ENCODE measurements at places on chromosomes 4 and X. TPM values are rescaled to one million over a fixed set of nuclear protein-coding genes. Genes with fewer than 3 reads are reported as not detected.

The TMEM33 gene
- total RNA-seq = 69.0 TPM

DNA sequence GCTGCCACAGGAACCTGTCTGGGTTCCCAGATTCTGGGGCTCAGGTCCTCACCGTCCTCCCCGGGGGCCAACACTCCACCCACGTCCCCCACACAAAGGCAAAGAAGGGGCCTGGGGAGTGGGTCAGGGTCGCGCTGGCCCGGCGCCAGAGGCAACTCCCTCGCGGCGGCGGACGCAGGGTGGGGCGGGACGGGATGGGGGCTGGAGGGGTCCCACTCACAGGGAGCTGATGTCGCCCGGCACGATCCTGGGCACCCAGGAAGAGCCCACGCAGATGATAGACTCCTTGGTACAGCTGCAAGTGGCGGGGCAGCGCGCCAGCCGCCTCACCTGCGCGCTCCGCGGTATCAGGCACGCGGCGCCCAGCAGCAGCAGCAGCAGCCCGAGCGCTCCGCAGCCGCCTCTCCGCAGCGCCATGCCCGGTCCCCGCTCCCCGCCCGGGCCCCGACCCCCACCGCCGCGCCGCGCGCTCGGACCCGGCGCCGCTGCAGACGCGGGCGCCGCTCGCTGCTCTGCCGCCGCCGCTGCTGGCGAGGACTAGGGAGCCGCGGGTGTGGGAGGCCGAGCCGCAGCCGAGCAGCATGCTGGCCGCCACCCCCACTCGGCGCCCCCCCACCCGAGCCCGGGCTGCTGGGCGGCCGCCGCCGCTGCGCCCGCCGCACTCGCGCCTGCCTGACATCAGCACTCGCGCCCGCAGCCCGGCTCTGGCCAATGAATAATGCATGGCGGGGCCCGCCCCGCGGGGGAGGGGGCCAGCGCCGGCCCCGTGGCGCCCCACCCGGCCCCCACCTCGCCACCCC lies at the start of gene LGI2:
LGI2 (minus strand) TSS at position 670 of the 800 bp plus-strand sequence; CDS start at position 417, 253 bp downstream.
- H3K27me3 ChIP-seq = peaks cover 54% of the 10 kb centered on the region
- H3K36me3 ChIP-seq = no peaks in the 10 kb centered on the region
- peak within 1 kb of the TSS; percentile 72 for H3K27ac ChIP-seq
- no peak for DNase-seq

- H3K4me3 ChIP-seq = no peak overlapping the region
- H3K27ac ChIP-seq = no peak overlapping the region
- peaks cover 18% of the 10 kb centered on the region for H3K4me1 ChIP-seq
- DNase-seq = no peak
- no peaks in the 10 kb centered on the region for H3K36me3 ChIP-seq
- H3K27me3 ChIP-seq = no peaks in the 10 kb centered on the region
Measured at GRCh38 chr4:173218411-173219125, 50.0 kb downstream of the GALNT7 start.

GRCh38 chr4:163484906-163485305 lies 9.6 kb upstream of the TMA16 start:
- no peak for DNase-seq
- H3K4me3 ChIP-seq = no peak overlapping the region
- H3K36me3 ChIP-seq = no peaks in the 10 kb centered on the region
- no peak overlapping the region for H3K27ac ChIP-seq
- H3K4me1 ChIP-seq = no peaks in the 10 kb centered on the region
- no peaks in the 10 kb centered on the region for H3K27me3 ChIP-seq

The TCEAL3 gene
- 15.4 TPM for total RNA-seq

The BEX3 gene
- 53.0 TPM for total RNA-seq

The FAM199X gene
- 16.6 TPM for total RNA-seq

DNA sequence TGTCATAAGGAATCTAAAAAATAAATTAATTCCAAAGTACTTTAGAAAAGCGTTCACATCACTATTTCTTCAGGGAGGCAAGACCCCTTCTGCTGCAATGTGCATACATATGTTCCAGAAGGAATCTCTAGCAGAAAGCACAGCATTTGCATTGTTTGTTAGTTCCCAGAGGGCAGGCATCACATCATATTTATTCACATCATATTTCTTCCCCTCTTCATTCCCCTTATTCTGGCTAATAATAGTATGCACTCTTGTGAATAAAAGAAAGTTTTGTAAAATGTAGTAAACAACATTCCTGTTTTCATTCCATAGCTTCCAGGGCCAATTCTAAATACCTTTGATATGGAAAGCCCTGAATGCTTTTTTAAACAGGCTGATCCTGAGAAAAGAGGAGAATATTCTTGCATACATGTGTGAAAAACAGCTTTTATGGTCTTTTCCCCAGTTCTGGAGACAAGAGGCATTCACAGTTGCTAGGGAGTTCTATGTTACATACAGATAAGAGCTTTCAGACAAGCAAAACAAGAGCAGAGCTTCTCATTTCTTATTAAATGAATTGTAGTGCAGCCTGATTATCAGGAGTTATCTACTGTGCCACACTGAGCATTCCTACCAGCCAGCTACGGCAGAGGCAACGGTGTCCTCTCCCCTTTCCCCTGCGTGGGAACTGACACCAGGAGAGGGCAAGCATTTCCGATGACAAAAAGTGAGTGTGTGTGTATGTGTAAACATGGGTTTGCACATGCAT lies 15.2 kb downstream of the GATB start:
- H3K27me3 ChIP-seq = no peaks in the 10 kb centered on the region
- no peaks in the 10 kb centered on the region for H3K4me1 ChIP-seq
- H3K36me3 ChIP-seq = no peaks in the 10 kb centered on the region
- H3K27ac ChIP-seq = no peak overlapping the region
- H3K4me3 ChIP-seq = no peak overlapping the region

- no peak for DNase-seq
- H3K4me1 ChIP-seq = no peaks in the 10 kb centered on the region
- H3K27ac ChIP-seq = no peak overlapping the region
- no peaks in the 10 kb centered on the region for H3K36me3 ChIP-seq
- H3K27me3 ChIP-seq = no peaks in the 10 kb centered on the region
Measured at GRCh38 chr4:181896614-181897013, 346.6 kb upstream of the TENM3 start.

DNA sequence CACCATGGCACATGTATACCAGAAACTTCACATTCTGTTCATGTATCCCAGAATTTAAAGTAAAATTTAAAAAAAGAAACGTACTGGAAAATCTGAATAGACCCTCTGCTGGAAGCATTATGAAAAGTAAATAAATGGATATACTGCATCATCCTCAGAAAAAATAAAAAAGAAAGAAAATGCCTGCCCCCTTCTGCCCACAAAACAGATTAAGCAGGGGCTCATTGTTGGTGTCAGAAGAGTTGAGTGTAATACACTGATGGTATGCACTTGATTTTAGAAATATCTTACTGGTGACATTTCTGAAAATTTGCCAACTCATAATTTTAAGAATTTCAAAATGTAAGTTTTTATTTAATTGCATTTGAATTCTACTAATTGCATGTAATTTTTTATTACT lies 77.8 kb downstream of the LRP2BP start:
- no peaks in the 10 kb centered on the region for H3K27me3 ChIP-seq
- H3K4me3 ChIP-seq = no peak overlapping the region
- no peak for DNase-seq
- no peaks in the 10 kb centered on the region for H3K36me3 ChIP-seq
- H3K4me1 ChIP-seq = no peaks in the 10 kb centered on the region
- H3K27ac ChIP-seq = no peak overlapping the region

The GPRIN3 gene
- total RNA-seq = 4.2 TPM

DNA sequence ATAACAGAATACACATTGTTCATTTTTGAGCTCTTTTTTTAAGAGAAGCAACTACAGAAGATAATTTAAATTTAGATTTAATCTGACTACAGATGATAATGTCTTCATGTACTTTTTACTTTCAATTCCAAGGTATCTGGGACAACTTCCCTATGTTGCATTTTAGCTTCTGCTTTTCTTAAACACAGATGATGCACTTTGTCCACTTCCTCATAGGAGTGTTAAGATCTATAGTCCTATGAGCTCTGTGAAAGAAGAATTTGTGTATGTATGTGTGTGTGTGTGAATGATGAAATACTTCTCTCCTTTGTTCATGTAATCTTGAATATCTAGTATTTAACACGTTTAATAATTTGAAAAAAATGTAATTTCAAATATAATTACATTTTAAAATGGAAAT lies 5.3 kb upstream of the FHIP1A start:
- no peak for DNase-seq
- no peaks in the 10 kb centered on the region for H3K36me3 ChIP-seq
- peaks cover 12% of the 10 kb centered on the region for H3K4me1 ChIP-seq
- no peaks in the 10 kb centered on the region for H3K27me3 ChIP-seq
- no peak overlapping the region for H3K27ac ChIP-seq
- H3K4me3 ChIP-seq = no peak overlapping the region

GRCh38 chr4:152525878-152526277 lies 10.0 kb downstream of the FBXW7 start:
- no peak overlapping the region for H3K4me3 ChIP-seq
- no peak for DNase-seq
- no peaks in the 10 kb centered on the region for H3K36me3 ChIP-seq
- H3K27me3 ChIP-seq = no peaks in the 10 kb centered on the region
- H3K4me1 ChIP-seq = no peaks in the 10 kb centered on the region

DNA sequence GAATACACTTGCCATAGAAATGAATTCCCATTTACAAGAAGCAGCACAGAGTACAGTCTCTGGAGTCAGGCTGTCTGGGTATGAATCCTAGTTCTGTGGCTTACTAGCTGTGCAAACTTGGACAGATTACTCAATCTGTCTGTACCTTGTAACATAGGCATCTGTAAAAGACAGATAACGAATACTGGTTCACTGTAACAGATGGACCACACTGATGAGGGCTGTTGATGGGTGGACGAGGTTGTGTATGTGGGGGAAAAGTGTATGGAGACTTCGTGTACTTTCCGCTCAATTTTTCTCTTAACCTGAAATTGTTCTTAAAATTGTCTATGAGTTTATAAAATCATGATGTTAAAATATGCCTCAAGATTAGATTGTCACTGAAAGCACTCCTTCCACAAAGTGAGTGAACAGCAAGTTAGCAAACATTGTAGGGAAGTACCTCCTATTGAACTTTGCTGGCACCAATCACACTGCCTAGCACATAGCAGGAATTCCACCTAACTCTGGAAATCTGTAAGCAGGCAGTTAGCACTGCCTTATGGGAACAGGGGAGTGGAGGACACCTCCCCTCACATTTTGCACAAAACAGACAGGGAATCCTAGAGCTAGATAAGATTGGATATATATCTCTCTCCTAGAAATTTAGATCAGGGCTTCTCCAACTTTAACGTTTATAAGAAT lies 6.5 kb upstream of the EXOSC9 start:
- no peak overlapping the region for H3K4me3 ChIP-seq
- DNase-seq = no peak
- H3K27ac ChIP-seq = no peak overlapping the region
- peaks cover 29% of the 10 kb centered on the region for H3K27me3 ChIP-seq
- no peaks in the 10 kb centered on the region for H3K36me3 ChIP-seq

DNA sequence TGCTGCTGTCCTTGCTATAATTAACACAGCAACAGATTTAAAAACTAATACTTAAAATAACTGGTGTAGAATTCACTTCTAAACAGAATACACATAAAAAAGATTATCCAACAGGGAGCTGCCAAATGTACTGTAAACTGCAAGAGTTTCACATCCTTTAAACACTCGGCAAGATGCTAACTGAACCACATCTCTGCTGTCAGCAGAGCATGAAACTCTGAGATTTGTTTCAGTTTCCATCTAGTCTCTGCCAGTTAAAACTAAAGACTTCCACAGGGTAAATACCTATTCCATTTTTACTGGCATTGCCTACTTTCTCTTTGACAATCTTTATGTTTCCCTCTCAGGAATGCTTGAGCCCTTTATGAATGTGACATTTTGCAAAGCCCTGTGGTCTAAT lies 127.7 kb downstream of the SLC7A11 start:
- H3K4me3 ChIP-seq = no peak overlapping the region
- H3K27me3 ChIP-seq = no peaks in the 10 kb centered on the region
- no peak for DNase-seq
- no peak overlapping the region for H3K27ac ChIP-seq
- H3K36me3 ChIP-seq = no peaks in the 10 kb centered on the region
- H3K4me1 ChIP-seq = peaks cover 38% of the 10 kb centered on the region

GRCh38 chrX:39903937-39904336 lies 193.8 kb downstream of the BCOR start:
- H3K36me3 ChIP-seq = no peaks in the 10 kb centered on the region
- H3K4me1 ChIP-seq = peaks cover 58% of the 10 kb centered on the region
- no peak overlapping the region for H3K4me3 ChIP-seq
- DNase-seq = no peak
- no peaks in the 10 kb centered on the region for H3K27me3 ChIP-seq

The GRIA3 gene
- not detected for total RNA-seq

GRCh38 chr4:37745946-37746345 lies 59.8 kb upstream of the RELL1 start:
- no peaks in the 10 kb centered on the region for H3K27me3 ChIP-seq
- H3K4me3 ChIP-seq = no peak overlapping the region
- H3K36me3 ChIP-seq = no peaks in the 10 kb centered on the region
- H3K4me1 ChIP-seq = no peaks in the 10 kb centered on the region

GRCh38 chrX:68942104-68942503 lies 113.3 kb downstream of the EFNB1 start:
- no peaks in the 10 kb centered on the region for H3K36me3 ChIP-seq
- H3K27ac ChIP-seq = no peak overlapping the region
- H3K27me3 ChIP-seq = no peaks in the 10 kb centered on the region
- H3K4me3 ChIP-seq = no peak overlapping the region
- H3K4me1 ChIP-seq = no peaks in the 10 kb centered on the region
- no peak for DNase-seq

DNA sequence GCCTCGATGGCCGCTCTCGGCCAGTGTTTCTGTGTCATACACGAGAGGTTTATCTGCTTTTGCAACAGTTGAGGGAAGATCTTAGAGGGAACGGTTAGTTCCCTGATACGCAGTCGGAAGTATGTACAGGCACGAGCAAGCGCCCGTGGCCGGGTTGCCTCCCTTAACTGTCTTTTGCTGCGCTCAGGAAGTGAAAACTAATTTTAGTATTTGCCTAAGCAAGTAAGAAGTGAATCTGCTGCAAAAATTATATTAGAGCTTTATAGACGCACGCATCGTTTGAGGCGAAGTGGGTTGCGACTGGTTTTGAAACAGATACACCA lies 695 bp downstream of the MTM1 start:
- no peak for DNase-seq
- H3K27me3 ChIP-seq = no peaks in the 10 kb centered on the region
- no peaks in the 10 kb centered on the region for H3K4me1 ChIP-seq
- H3K27ac ChIP-seq = peak overlapping the region; percentile 94
- H3K4me3 ChIP-seq = peak overlapping the region; percentile 76

Measured in esophagus squamous epithelium (tissue), 5 donors.